HepG2 (cell line): ENCODE measurements at places on chromosomes 1 and 21. TPM values are rescaled to one million over a fixed set of nuclear protein-coding genes. Genes with fewer than 3 reads are reported as not detected.

Gene CR1
- not detected in 2 replicates for polyA plus RNA-seq

Gene LAX1
- not detected in 2 replicates for polyA plus RNA-seq

Gene XCL2
- polyA plus RNA-seq, result 0.50 TPM in 1 of 2 replicates, not detected in the other

Gene SHISAL2A
- not detected in 2 replicates for polyA plus RNA-seq

Gene CLCNKB
- 0.04 TPM in 1 of 2 replicates, not detected in the other for polyA plus RNA-seq

Gene AADACL4
- not detected in 2 replicates for polyA plus RNA-seq

Gene CYP4A11
- polyA plus RNA-seq, result not detected in 2 replicates

Gene EVA1C
- 0.33 and 0.34 TPM in 2 replicates for polyA plus RNA-seq

Gene EPHB2
- polyA plus RNA-seq, result 0.03 TPM in 2 replicates

Gene KRTAP19-1
- not detected in 2 replicates for polyA plus RNA-seq

Gene FHAD1
- not detected in 2 replicates for polyA plus RNA-seq

Gene TMEM82
- 0.24 and 0.40 TPM in 2 replicates for polyA plus RNA-seq

Gene KRTAP10-4
- not detected in 2 replicates for polyA plus RNA-seq

Gene OTUD7B
- polyA plus RNA-seq, result 5.1 and 6.9 TPM in 2 replicates

Gene CHAF1B
- polyA plus RNA-seq, result 3.8 and 5.1 TPM in 2 replicates

Gene PLA2G2C
- not detected in 2 replicates for polyA plus RNA-seq

Gene INSRR
- not detected in 2 replicates for polyA plus RNA-seq

Gene CR1L
- polyA plus RNA-seq, result not detected in 2 replicates

Gene KRTAP20-1
- polyA plus RNA-seq, result not detected in 2 replicates

Gene SPTA1
- polyA plus RNA-seq, result not detected in 2 replicates

Gene DCAF8
- polyA plus RNA-seq, result 73.4 and 94.7 TPM in 2 replicates

Gene KCND3
- 0.04 and 0.09 TPM in 2 replicates for polyA plus RNA-seq

Gene TCHH
- not detected in 2 replicates for polyA plus RNA-seq

Gene ESPN
- polyA plus RNA-seq, result 54.2 and 70.4 TPM in 2 replicates

Gene PRAMEF11
- not detected in 2 replicates for polyA plus RNA-seq

Gene MORC3
- polyA plus RNA-seq, result 10.8 and 12.9 TPM in 2 replicates
